ENCODE measurements at places on chromosomes 2 and 18.
A peak's percentile ranks its signal among the peaks of the same experiment; 100 is the strongest.

- no peak for DNase-seq
Measured at GRCh38 chr2:107428781-107429180, 397.9 kb upstream of the RGPD4 start.

DNA sequence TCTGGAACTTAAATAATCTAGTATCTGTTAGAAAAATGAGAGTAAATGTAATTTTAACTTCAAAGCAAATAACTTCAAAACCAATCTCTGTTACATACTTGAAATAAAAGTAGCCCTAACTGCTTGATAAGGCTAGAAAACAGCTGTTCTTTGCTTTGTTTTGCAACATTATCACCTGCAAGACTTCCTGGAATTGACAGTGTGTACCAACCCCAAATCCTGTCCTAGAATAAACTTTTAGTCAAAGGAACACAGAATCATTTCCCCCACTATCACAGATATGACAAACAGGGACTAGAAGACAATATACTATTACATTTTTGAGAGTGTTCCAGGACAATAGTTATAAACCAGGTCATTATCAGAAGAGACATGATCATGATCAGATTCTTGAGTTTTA is 105.3 kb upstream of the PGAP1 start:
- DNase-seq: no peak

DNA sequence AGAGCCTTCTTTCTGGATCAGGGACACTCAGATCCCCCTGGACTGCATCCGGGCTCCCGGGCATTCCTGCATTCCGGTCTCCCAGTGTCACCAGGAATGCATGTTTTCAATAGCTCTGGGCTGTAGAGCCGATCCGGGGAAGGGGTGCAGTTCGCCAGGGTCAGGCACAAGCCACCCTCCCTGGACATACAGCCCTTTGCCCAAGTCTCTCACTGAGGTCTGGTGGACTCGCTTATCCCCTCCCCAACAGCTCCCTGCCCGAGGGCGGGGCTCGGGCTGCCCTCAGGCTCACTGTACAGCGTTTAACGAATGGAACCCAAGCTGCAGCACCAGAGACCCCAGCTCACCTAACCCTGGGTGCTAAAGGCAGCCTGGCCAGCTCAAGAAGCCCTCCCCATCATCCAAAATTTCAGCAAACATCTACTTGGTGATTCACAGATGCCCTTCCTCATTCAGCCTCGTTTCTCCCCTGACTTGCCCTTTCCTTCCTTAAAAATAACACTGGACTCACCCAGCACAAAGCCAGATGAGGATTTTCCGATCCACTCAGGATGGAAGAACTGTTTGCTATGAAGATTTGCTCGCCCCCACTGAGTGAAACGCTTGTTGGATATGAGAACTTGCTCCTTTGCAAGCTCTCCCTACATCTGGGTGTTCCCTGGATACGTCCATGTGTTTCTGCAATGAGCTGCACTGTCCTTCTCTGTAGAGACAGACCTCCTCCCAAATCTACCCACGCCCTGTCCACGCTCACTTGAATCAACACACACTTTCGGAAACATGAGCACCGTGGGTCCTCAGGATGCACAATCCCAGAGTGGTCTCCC is 58.1 kb downstream of the PXDN start:
- DNase-seq: no peak

GRCh38 chr2:18503376-18504228 is 56.9 kb downstream of the RDH14 start:
- DNase-seq: no peak

GRCh38 chr2:43169987-43170386 is 56.4 kb downstream of the ZFP36L2 start:
- DNase-seq: peak; percentile 38

DNA sequence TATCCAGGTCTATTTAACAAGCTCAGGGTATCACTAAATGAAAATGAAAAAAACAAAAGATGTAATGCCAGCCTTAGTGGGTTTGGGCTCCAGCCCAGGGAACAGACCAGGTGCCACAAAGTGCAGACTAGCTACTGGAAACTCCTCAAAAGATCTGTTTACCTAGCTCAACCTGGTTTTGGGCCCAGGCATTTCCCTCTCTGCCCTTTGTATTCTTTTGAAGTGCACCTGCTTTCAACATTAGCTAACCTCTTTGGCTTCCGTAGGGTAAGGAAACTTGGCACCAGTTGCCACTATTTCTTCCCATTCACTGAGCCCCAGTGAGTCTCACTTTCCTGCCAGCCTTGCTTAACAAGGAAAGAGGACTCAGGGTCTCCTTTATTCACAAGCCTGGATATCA is 123.6 kb upstream of the CDCA7 start:
- no peak for DNase-seq

DNA sequence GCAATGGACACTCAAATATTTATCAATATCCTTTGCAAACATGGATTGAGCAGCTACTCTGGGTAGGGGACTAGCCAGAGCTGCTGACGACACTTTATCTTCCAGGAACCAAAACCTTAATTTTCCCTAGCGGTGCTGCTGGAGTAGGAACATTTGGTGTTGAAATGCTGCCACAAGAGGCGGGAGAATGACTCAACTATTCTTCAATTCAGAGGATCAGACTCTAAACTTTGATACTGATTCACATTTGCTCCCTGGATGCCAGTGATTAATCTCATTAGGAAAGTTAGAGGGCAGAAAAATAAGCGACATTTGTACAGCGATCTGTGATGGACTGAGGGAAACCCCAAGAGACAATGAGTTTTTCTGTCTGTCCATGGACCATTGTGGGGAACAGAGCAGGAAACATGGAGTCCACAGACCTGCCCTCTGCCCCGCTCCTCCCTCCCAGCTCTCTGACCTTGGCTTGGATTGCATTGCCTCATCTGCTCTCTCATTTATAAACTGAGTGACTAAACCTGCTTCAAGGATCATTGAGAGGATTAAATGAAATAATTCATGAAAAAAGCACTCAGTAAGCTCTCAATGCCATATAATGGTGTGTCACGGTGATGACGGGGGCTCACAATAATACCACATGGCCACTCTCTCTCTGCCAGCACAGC is 12.6 kb upstream of the EPB41L3 start:
- no peak for DNase-seq

GRCh38 chr2:201242571-201243277 is 17.6 kb upstream of the CASP8 start:
- peak; percentile 60 for DNase-seq

- no peak for DNase-seq
Measured at GRCh38 chr18:59372975-59373374, 13.9 kb upstream of the LMAN1 start.

- no peak for DNase-seq
Measured at GRCh38 chr2:25543939-25544338, 129.4 kb downstream of the DTNB start.

- DNase-seq: no peak
Measured at GRCh38 chr2:80496346-80496745, 191.8 kb upstream of the LRRTM1 start.

DNA sequence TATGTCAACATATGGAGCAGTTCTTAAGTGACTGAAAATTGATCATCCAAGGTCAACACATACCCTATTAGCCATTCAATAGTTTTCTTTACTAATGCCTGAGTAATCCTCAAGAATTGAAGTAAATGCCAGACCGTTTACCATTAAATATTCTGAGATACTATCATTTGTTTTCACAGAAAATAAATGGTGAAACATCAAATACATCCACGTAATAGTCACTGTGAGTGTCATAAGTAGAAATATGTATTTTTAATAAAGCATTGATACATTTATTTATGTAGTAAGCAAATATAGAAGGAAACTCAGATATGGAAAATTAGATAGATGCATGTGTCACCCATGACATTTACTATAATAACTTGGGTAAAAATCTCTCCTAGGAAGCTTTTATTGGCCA is 927.8 kb upstream of the NRXN1 start:
- no peak for DNase-seq

GRCh38 chr18:43680096-43680495 is 402.8 kb upstream of the SYT4 start:
- DNase-seq: no peak

- DNase-seq: no peak
Measured at GRCh38 chr2:206915121-206915520, 24.2 kb upstream of the CPO start.

- DNase-seq: no peak
Measured at GRCh38 chr2:201007584-201007998, 44.1 kb upstream of the ORC2 start.

GRCh38 chr2:197710424-197711042 is 5.4 kb downstream of the MARS2 start:
- no peak for DNase-seq

DNA sequence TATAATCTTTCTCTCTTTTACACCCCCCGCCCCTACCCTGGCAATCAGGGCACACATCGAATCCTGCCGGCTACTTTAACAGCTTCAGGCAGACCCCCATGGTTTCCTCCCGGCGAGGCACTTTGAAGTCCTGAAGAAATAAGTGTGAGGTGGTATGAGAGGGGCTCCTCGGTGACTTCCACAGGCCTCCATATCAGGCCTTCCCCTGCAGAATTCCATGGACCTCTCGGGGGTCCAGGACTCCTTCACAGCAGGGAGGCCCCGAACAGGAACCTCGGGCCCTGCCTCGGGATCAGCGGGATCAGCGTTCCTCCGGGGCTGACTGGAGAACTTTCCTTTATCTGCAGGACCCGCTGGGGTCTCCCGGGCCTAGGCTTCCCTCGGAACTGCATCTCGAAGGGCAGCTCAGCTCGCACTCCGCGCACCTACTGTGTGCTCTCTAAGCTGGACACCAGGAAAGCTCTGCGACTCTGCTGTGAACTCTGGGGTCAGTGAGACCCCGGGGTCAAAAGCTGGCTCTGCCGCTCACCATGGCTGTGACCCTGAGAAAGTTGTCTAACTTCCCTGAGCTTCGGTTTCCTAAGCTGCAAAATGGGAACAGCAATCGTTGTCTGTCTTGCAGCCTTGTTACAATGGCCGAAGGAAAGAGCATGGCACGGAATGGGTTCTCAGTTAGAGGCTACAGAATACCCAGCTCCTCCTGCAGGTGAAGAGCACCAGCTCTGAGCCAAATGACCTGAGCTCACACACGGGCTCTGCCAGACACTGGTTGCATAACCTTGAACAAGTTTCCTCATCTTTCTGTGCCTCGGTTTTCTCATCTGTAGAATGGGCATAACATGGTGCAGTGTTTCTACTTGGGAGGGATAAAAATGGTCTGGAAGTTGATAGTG is 97.4 kb upstream of the ID2 start:
- no peak for DNase-seq

GRCh38 chr2:8578335-8579244 is 103.3 kb upstream of the ID2 start:
- no peak for DNase-seq

DNA sequence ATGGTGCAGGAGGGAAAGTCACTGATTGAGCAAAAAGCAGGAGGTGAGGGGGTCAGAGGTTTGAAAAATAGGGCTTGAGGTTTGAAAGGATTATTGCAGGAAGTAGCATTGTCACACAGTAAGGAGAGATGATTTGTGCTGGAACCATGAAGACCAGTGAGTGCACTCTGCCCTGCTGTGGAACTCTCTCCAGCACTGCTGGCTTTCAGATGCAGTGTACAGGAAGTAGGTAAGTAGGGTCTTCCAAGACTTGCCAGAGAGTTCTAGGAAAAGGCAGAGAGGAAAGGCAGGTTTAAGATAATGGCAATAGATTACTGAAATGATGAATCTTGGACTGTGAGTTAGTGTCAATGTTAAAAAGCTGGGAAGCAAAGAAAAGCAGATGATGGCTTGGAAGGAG is 11.2 kb downstream of the SP110 start:
- DNase-seq: no peak

- no peak for DNase-seq
Measured at GRCh38 chr2:193693758-193694157, 1499.0 kb upstream of the TMEFF2 start.

- no peak for DNase-seq
Measured at GRCh38 chr2:9228088-9228751, 21.6 kb downstream of the ASAP2 start.

DNA sequence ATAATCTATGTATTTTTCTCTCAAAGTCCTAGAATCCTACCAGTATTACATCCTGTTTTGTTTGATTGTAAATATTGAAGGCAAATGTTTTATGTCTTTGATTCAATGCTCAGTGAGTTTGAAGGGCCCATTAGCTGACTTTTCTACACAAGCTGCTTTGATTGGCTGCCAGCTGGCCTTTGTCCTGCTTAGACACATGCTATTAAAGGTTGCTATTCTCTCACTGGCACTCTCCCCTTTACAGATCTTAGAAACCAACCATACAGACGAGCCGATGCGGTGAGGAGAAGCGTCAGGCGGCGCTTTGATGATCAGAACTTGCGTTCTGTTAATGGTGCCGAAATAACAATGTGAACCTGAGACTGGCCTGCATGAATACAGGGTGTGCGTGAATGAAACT is 69.7 kb downstream of the PRPF40A start:
- DNase-seq: no peak

GRCh38 chr2:145812165-145812554 is 1292.2 kb upstream of the ZEB2 start:
- DNase-seq: no peak

GRCh38 chr2:51263951-51264350 is 232.0 kb upstream of the NRXN1 start:
- DNase-seq: no peak

- DNase-seq: no peak
Measured at GRCh38 chr2:110832740-110833139, 100.4 kb downstream of the ACOXL start.

- no peak for DNase-seq
Measured at GRCh38 chr2:99659874-99660273, 170.1 kb upstream of the REV1 start.

- DNase-seq: peak; percentile 10
Measured at GRCh38 chr2:37825586-37825985, 99.5 kb upstream of the RMDN2 start.

GRCh38 chr2:132521341-132521740 is 104.7 kb downstream of the GPR39 start:
- no peak for DNase-seq

DNA sequence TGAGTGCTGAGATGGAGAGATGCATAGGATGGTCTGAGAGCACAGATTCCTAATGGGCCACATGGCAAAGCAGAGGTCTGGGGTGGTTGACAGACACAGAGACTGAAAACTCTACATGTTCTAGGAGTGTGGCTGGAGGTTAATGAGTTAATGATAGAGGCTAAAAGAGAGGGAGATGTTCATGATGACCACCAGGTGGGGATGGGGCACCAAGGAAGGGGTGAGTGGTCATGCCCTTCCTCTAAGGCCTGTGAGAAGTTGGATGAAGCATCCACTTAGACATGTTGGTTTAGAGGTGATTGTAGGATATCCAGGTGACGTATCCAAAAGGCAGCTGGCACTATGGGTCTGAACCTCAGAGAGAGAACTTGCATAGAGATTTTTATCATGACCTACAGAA is 102.1 kb downstream of the LRP2 start:
- DNase-seq: no peak

- DNase-seq: peak; percentile 71
Measured at GRCh38 chr18:34787931-34788532, 77.9 kb downstream of the DTNA start.

- DNase-seq: peak; percentile 50
Measured at GRCh38 chr2:57429831-57430230, 616.8 kb upstream of the VRK2 start.

- peak; percentile 88 for DNase-seq
Measured at GRCh38 chr2:190648289-190649034, 421 bp upstream of the NAB1 start.
